ENCODE measurements at places on chromosomes 6 and 20. TPM values are rescaled to one million over a fixed set of nuclear protein-coding genes. Genes with fewer than 3 reads are reported as not detected.

The ROMO1 gene
- total RNA-seq, result 78.5 TPM

The ULBP2 gene
- 0.66 TPM for total RNA-seq

The OGFR gene
- total RNA-seq, result 42.6 TPM

The TENT5A gene
- 26.9 TPM for total RNA-seq

The ACTL10 gene
- 1.2 TPM for total RNA-seq

GRCh38 chr6:131510591-131510990 lies 62.4 kb upstream of the ARG1 start:
- DNase-seq, result no peak

GRCh38 chr20:1212607-1213396 lies 9.5 kb downstream of the C20orf202 start:
- peak; percentile 68 for DNase-seq

DNA sequence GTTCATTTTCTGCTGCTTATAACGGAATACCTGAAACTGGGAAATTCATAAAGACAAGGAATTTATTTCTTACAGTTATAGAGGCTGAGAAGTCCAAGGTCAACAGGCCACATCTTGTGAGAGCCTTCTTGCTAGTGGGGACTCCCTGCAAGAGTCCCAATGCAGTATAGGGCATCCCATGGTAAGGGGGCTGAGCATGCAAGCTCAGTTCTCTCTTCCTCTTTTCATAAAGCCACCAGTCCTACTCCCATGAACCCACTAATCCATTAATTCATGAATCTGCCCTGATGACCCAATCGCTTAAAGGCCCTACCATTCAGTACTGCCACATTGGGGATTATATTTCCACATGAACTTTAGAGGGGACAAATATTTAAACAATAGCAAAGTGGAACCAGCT lies 26.5 kb downstream of the CYB5R4 start:
- no peak for DNase-seq

- no peak for DNase-seq
These were observed 1.9 kb upstream of the SLC24A3 start for GRCh38 chr20:19210391-19211155.

DNA sequence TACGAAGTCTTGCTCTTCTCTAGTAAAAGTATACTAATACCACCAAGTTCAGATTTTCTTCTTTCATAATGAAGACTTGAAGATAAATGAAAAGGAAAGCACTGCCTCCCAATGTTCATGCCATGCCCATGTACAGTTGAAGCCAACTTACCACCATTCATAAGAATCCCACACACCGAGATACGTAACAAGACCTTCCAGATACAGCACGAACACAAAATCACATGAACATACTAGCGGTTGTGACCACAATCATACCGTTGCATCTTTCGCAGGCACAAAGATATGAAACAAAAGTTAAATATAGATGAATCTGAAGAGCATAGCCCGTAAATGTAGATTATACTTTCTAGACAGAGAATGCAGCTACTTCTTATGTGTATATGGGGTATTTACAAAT lies 412.5 kb downstream of the CBLN4 start:
- DNase-seq, result no peak

GRCh38 chr6:129732542-129732941 lies 22.6 kb upstream of the ARHGAP18 start:
- no peak for DNase-seq

- DNase-seq, result no peak
These were observed 97.4 kb downstream of the EYA2 start for GRCh38 chr20:46991880-46992639.

DNA sequence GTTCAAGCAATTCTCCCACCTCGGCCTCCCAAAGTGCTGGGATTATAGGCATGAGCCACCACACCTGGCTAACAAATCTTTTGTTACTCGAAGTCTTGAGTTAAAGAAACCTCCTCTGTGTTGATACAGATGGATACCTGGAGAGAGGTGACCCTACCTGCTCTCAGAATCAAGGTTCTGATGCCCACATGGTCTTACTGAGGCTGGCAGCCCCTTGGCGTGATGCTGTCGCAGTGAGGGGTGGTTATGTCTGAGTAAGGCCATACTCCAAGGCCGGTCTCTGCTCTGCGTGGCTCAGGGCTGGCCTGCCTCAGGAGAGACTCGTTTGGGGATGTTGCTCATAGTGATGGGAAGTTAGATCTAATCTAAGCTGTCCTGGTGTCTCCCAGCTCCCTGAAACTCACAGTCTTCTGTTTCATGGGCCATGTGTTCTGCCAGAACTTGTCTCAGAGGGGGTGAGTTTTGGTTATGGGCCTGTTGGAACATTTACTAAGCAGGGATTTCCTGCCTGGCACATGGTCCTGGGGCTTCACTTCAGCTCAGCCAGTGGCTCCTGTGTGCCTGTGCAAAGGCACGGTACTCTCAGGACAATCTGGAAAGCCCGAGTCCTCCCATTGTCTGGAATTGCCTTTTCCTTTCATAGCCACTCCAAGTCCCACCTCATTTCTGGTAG lies 17.5 kb upstream of the TRAF3IP2 start:
- DNase-seq, result no peak

GRCh38 chr6:74091136-74091793 lies 395.3 kb downstream of the CD109 start:
- no peak for DNase-seq

DNA sequence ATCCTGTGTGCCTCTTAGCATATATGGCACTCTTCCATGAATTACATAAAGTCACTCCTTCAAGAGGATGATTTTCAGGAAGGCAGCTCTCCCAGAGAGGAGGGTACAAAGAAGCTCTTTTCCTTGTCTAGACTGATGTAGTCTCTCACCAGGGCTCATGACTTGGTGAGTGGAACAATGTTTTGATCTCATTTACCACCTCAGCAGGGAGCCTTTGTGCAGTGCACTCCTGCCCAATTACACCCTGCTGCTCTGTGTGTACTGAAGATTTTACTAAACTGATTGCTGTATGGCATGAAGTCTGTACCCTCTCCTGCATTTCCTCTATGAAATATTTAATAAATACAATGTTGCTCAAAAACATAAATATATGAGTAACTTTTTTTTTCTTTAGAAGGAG lies 598.3 kb upstream of the HS3ST5 start:
- DNase-seq, result no peak

- DNase-seq, result no peak
These were observed 3.8 kb upstream of the RANBP9 start for GRCh38 chr6:13715444-13715883.

DNA sequence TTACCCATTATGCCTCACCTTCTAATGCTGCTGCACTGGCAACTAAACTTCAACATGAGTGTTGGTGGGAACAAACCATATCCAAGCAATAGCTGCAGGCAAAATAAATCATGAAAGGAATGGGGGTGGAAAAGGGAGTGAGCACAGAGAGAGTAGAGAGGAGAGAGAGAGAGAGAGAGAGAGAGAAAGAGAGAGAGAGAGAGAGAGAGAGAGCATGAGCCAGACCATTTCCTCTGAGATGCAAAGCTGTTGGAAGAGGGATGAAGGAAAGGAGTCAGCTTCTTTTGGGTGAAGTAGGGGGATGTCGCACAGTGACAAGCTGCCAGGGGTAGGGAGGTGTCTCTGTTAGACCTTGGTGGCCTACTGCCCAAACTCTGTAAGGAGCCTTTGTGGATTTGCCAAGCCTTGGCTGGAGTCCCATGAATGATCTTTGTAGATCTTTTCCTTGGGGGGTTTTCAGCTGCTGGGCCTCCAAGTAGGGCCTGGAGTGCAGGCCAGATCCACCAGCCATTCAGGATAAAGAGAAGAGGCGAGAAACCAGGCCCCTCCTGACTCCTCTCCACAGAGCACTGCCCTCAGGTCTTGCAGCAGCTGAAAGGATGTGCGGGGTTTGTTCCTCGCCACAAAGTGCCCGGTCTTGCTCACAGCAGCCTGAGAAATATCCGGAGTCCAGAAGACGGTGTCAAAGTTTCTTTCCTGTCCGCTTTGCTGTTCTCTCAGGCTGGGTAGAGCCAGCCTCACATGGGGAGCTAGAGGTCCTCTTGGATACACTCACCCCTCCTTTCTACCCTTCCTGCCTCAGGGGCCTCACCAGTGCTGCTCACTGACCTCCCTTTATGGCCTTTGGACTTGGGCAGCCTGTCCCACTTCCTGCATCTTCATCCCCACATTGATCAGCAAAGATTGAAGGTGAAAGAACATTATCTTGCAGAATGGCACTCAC lies 17.8 kb downstream of the BTBD3 start:
- DNase-seq, result no peak

- no peak for DNase-seq
These were observed 184.2 kb downstream of the CDH4 start for GRCh38 chr20:61436283-61436666.
